ENCODE measurements at places on chromosomes 6 and 20.

- no peak for DNase-seq
Observed at GRCh38 chr6:106460481-106460880, 100.0 kb downstream of the CRYBG1 start.

DNA sequence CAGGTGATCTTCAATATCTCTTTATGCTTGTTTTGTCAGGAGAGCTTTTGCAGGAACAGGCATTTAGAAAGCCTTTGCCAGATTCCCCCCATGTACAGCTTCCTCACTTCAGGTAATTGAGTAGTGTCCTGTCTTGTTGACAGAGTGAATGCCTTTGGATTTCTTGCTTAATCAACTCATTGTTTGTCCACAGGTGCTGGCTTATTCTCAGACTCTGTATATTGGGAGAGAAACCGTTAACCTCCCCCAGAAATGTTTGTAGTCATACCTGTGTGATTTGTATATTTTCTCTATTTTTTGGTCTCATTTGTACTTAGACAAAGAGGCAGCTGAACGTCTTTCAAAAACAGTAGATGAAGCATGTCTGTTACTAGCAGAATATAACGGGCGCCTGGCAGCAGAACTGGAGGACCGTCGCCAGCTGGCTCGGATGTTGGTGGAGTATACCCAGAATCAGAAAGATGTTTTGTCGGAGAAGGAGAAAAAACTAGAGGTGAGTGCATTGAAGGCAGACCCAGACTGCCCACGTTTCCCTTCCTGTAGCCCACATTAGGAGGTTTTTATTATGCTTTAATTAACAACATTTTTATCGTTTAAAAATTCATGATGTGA, 32.3 kb downstream of the RPRD1B start:
- no peak for DNase-seq

- peak; percentile 35 for DNase-seq
Observed at GRCh38 chr6:74519163-74519562, 686.7 kb downstream of the COL12A1 start.

- DNase-seq = no peak
Observed at GRCh38 chr6:137191670-137192069, 18.2 kb upstream of the IL22RA2 start.

GRCh38 chr6:4270776-4271175, 135.4 kb upstream of the ECI2 start:
- DNase-seq = peak; percentile 22

GRCh38 chr6:56766806-56767178, 124.1 kb upstream of the DST start:
- no peak for DNase-seq

DNA sequence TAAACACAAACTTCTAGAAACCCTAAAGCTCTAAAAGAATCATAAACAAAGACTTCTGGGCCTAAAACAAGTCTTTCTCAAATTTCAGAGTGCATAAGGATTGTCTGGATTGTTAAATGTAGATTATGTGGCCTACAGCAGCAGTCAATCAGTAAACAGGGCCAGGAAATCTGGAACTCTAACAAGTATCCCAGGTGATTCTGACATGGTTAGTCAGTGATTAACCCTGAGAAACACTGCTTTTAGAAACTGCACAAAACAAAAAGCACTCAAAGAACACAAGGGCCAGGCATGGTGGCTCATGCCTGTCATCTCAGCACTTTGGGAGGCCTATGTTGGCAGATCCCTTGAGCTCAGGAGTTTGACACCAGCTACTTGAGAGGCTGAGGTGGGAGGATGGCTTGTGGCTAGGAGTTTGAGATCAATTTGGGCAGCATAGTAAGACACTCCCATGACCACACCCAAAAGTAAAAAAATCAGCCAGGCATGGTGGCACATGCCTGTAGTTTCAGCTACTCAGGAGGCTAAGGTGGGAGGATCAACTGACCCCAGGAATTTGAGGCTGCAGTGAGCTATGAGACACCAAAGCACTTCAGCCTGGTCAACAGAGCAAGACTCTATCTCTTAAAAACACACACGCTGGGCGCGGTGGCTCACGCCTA, 5.9 kb downstream of the MED20 start:
- DNase-seq = no peak

- DNase-seq = no peak
Observed at GRCh38 chr6:30311671-30312070, 15.1 kb upstream of the TRIM39 start.

- peak; percentile 62 for DNase-seq
Observed at GRCh38 chr6:116008470-116009243, 52.0 kb downstream of the FRK start.

GRCh38 chr6:43402820-43403219, 24.5 kb upstream of the ABCC10 start:
- no peak for DNase-seq

GRCh38 chr6:39319621-39320362, 2.7 kb downstream of the KCNK16 start:
- no peak for DNase-seq

DNA sequence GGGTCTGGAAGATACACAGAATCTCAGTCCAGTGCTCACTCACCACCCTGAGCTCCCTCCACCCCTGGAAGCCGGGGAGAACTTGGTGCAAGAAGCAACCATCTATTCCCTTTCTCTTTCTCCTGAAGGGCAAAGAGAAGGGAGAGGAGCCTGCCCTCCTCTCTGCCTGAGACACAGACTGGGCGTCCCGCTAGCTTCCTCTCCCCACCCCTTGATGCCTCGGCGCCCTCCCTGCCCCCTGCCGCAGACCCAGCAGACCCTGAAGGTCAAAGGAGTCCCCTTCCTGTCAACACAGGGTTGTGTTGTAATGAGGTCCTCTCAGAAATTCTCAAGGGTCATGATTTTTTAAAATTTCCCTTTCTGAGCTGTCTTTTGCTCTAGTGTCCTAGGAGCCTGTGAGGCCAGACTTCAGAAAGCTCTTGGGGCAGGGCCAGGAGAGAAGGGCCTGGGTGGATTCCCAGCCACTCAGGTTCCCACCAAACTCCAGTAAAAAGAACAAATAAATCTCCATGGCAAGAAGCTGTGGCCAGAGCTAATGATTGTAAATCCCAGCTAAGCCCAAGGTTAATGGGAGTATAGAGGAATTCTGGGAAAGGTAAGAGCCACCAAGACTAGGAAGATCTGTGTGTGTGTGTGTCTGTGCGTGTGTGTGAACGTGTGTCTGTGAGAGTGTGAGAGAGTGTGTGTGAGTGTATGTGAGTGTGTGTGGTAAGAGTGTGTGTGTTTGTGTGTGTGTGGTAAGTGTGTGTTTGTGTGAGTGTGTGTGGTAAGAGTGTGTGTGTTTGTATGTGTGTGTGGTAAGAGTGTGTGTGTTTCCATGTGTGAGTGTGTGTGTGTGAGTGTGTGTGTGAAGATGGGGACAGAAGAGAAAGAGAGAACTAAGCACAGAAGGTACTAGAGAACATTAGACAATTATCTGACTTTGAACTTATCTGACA, 1.1 kb upstream of the JPH2 start:
- peak; percentile 73 for DNase-seq

DNA sequence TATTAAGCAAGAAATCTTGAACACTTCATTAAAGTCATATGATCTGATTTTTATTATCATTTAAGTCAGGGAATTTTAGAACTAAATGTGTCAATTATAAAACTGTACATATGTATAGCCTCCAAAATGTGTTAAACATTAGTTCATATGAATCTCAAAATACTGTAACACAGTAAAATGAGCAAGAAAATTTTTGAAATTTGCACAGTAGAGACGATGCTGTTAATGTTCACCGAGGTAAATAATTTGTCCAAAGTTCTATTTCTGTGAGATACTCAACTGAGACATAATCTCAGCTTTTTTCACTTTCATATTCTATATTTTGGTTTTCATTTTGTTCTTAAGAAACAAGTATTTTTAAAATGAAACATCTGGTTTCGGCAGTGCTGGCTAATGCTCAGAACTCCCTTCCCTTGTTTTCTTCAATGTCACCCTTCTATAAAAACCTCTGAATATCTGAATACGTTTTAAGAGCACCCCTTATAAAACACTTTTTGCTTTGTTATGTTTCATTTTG, 353.1 kb downstream of the LAMA2 start:
- DNase-seq = no peak

GRCh38 chr6:125956506-125957390, at the start of gene HINT3:
TSS of gene HINT3 (plus strand) at chr6:125956770. CDS start at chr6:125956978, 208 bp downstream.
- peak; percentile 86 for DNase-seq

DNA sequence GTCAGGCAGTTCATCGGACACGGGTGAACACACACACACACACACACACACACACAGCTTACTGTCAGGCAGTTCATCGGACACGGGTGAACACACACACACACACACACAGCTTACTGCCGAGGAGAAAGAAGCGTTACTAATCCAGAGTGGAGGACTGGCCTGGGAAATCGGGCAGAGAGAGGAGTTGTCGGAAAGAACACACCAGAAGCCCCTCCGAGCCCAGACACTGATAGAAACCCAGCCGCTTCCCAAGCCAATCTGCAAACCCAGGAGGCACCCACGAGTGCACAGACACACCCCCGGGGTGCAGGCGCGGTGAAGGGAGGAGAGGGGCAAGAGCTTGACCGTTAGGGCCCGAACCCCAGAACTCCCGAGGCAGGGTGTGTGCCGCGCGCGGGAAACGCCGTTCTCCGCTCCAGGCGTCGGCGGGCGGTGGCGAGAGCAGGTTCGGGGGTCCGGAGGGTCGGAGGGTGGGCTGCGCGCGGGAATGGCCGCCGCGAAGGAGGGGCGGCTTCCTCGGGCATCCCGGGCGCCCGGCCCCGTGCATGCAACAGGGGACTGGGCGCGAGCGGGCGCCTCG, 636 bp downstream of the ELOVL2 start:
- no peak for DNase-seq

GRCh38 chr20:31485450-31486339, 10.6 kb downstream of the REM1 start:
- no peak for DNase-seq

DNA sequence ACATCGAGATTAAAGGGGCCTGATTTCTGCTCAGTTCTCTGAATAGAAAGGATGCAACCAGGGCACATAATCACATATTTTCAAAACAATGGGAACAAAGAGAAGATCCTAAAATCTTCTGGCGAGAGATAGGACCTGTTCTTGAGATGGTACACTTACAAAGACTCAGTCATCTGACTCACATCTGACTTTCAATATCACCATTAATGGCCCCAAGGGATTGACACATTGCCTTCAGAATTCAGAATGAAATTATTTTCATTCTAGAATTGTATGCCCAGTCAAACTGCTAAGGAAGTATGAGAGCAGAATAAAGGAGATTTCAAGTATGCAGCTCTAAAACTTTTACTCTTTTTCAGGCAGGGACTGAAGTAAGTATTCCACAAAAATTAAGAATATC, 240.7 kb upstream of the POU3F2 start:
- no peak for DNase-seq

GRCh38 chr6:125574604-125575003, 174.8 kb upstream of the HEY2 start:
- DNase-seq = no peak

GRCh38 chr6:105849746-105850145, 236.4 kb upstream of the PRDM1 start:
- no peak for DNase-seq

- no peak for DNase-seq
Observed at GRCh38 chr6:137928286-137928685, 61.2 kb downstream of the TNFAIP3 start.

DNA sequence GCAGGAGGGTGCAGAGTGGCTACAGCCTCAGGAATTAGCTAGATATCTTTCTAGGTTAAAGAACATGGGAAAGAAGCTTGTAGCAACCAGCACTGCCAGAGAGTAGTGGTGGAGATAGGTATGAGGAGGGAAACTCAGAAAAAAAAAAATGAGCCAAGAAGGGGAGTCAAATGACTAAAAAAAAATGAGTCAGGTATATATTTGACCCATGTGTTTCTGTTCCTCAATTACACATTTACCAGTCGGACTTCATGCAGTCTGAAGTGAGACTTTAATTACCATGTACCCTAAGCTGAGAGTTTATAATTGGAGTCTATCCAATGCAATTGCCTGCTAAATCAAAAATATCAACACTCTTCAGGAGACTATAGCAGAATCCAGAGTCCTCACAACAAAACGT, 964.6 kb downstream of the HACE1 start:
- DNase-seq = no peak

GRCh38 chr6:170471491-170471890, 81.6 kb downstream of the PSMB1 start:
- no peak for DNase-seq

DNA sequence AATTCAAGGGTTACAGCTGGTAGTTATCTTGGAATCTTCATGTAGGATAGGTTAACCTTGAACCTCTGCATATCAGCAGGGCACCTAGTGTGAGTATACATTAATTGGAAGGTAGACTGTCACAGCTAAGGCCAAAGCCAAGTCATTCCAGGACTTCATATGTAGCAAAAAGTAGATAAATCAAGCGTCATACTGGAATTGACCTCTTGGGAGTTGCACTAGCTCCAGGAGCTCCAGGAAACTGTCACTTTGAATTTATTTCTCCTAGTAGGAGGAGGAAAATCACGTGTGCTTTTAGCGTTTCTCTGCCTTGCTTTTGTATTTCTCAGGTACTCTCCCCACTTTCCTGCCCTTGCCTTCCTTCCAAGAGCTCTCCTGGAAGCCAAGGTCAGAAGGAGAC, 30.3 kb downstream of the RIPOR2 start:
- no peak for DNase-seq

DNA sequence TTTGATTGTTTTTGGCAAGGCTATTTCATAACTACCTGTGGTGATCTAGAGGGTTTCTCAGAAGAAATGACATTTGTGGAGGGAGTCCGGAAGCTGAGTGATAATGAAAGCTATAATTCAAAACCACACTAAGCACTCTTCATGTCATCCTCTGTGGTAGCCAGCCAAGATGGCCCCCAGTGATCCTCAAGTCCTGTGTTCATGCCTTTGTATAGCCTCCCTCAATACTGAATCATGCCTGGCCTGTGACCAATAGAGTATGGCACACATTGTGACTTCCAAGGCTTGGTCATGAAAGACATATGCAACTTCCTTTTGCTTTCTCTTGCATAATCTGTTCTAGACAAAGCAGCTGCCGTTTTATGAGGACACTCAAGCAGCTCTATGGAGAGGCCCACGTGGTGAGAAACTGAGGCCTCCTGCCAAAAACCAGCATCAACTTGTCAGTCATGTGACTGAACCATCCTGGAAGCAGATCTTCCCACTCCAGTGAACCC, 12.8 kb upstream of the DNAAF9 start:
- DNase-seq = peak; percentile 87

DNA sequence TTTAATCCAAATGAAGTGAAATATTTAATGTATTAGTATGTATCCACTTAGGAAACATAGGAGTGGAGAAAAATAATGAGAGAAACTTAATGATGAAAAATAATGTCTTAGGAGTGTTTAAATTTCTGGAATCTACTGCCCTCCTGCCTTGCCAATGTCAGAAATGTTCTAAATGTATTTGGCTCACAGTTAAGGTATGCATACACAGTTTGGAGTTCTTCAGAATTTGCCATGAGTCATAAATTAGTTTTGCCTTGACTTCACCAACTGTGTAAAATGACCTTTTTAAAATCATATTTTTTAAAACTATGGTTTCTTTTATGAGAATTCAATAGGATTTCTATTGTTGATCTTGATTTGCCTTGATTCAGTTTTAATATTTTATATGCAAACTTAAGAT, 191.7 kb upstream of the HSF2 start:
- no peak for DNase-seq

- DNase-seq = no peak
Observed at GRCh38 chr6:161676586-161676985, 402.7 kb upstream of the AGPAT4 start.
